ENCODE measurements at places on chromosomes 1 and 21.

DNA sequence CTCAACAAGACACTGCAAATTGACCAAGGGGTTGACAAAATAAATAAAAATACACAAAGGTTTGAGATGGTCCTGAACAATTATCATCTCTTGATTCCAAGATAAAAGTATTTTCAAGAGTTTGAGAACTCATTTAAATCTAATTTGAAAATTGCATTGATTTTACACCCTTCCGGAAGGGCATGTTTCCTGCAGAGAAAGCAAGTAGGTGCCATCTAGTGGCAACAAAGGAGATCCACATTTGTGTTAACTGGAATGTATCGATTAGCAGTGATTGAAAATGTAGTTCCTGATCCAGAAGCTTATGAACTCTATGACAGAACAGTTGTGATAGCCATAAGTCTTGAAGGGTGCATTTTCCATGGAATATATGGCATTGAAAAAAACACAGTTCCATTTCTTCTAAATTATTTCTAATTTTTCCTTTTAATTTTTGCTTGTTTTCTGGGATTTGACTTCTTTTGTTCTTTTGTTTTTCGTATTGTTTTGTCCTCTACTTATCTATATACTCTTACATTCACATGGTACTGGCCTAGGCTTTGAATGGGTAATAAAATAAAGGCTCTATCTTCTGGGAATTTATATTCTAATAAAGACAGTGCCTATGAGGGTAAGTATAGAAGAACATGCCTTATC lies 143.7 kb downstream of the DNM3 start:
- peak; percentile 54 for DNase-seq

DNA sequence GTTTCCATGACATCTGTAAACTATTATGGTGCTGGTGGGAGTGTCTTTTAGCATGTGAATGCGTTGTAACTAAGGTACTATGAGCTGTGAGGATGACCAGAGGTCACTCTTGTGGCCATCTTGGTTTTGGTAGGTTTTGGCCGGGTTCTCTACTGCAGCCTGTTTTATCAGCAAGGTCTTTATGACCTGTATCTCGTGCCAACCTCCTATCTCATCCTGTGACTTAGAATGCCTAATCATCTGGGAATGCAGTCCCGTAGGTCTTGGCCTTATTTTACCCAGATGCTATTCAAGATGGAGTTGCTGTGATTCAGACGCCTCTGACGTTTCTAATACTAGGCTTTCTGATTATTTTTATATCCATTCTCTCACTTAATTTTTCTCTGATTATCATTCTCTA lies 9.4 kb downstream of the NCAM2 start:
- no peak for DNase-seq

DNA sequence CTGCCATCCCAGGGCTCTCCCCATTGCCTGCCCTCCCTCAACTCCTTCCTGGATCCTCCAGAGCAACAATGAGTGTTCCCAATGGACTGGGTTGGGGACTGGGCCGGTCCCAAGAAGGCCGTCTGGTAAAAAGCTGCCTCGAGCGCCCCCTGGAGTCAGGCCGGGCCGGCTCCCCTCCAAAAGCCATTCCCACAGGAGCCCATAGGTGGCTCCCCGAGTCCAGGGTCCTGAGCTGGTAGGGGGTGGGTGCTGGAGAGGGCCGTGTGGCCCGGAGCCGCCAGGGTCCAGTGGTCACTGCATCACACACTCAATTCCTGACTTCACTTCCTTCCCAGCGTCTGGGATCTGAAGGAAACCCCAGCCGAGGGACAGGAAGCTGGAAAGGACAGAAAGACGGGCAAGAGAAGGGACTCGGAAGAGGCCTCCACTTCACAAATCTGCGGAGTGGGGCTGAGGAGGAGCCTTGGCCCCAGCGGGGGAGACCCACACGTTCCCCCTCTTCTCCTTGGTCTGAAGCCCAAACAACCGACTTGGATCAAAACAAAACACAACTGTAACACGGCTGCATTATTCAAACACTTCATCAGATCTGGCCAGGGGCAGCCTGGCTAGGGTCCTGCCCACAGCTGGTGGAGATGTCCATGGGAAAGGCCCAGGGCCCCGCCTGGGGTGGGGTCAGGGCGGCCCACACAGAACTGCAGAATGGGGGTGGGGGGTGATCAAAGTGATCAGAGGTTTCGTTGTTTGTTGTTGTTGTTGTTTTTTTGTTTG lies 10.9 kb upstream of the ALDH4A1 start:
- peak; percentile 88 for DNase-seq

DNA sequence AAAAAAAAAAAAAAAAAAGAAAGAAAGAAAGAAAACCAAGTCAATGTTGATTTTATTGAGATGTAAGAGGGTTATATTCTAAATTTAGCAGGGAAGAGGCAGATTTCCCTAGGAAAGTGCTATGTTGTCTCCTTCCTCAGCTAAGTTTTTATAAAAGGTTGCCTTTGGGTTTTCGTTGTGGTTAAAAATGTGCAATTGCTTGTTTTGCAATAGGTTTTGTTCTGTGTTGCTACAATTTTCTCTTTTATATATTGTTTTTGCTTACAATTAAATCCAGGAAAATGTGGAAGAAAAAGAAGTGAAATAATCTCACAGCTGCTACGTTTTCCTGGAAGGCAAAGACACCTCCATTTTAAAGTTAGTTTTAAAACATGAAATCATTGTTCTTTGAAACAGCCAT lies 136.7 kb upstream of the C1orf105 start:
- no peak for DNase-seq

DNA sequence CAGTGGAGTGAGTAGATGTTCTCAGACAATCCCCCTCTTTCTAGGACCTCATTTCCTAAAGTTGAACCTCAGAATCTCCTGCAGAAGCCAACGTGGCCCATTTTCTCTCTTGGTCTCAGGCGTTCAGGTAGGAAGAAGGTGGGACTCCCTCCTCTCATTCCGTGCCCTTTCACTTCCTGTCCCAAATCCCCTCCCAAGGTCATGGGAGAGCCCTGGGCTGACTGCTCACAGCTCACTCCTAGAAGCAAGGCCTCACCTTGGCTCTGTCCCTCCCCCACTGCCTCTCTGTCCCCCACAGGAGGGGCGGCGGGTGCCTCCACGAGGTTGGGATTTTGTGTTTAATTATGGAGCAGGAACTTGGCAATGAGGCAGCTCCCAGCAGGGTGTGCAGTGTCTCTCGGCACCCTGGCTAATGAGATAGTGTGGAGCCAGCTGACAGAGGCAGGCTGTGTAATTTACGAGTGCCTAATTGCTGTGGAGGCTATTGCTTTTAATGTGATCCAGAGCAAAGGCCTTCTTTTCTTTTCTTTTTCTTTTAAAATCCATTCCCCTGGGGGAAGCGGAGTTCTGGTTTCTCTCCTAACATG lies 9.1 kb upstream of the CDK18 start:
- DNase-seq: no peak

GRCh38 chr1:15152318-15153183 lies 996 bp upstream of the TMEM51 start:
- peak; percentile 73 for DNase-seq

- DNase-seq: no peak
Measured at GRCh38 chr1:53580009-53580400, 120.8 kb downstream of the DMRTB1 start.

GRCh38 chr1:26721669-26722355 lies 26.0 kb downstream of the ARID1A start:
- no peak for DNase-seq

DNA sequence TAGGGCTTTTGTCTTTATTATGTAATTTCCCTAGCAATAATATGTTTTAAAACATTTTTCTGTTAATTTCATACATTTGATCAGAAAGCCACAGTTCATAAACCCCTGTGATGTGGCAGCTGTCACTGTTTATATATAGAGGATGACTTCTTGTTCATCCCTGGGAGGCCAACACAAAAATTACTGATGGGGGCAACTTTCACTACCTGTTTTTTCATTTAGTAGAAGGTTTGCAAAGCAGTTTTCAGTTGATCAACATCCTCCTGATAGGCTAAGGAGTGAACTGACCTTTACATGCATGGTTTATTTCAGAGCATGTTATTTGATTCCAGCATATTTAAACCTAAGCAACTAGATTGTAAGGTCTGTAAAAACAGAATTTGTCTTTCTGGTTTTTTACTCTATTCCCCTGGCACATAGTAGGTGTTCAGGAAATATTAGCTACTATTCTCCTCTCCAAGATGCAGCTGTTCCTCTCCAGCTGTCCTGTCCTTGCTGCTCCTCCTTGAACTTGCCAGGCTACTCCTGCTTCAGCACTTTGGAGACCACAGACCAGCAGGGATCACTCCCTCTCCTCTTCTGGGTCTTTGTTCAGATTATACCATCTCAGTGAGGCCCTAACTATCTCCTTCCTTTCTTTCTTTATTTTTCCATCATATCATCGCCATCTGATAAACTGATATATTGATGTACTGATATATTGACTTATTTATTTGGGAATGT lies 54.7 kb downstream of the ROR1 start:
- DNase-seq: no peak

GRCh38 chr1:92240034-92240433 lies 22.3 kb downstream of the C1orf146 start:
- peak; percentile 10 for DNase-seq

DNA sequence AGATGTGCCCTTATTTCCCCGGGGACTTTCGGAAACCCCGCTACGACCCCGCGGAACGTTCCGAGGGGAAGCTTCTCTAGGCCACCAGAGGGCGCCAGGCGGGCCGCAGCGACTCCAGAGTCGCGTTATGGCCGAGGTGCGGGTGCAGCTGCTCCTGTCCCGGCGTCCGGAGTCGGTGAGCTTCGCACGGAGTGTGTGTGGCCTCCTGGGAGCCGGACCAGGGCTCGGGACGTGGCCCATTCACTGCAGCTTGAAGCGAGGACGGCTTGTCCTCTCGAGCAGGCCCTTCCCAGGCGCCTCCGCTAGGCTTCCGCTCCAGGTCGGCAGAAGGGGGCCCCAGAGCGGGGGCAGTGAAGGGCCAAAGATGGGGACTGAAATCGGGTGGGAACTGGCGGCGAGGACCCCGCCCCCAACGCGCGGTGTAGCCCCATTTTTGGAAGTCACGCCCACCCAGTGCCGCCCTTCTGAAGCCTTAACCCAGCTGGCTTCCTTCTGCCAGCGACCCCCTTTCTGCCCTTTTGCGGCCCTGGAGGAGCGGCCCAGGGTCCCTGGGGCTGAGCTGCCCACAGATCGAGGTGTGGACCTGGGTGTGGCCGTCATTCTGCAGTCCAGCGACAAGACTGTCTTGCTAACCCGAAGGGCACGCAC lies at the start of gene NUDT17:
TSS of gene NUDT17 (plus strand) at position 117 of the 648 bp plus-strand sequence. CDS start at position 128, 11 bp downstream.
- peak; percentile 71 for DNase-seq

DNA sequence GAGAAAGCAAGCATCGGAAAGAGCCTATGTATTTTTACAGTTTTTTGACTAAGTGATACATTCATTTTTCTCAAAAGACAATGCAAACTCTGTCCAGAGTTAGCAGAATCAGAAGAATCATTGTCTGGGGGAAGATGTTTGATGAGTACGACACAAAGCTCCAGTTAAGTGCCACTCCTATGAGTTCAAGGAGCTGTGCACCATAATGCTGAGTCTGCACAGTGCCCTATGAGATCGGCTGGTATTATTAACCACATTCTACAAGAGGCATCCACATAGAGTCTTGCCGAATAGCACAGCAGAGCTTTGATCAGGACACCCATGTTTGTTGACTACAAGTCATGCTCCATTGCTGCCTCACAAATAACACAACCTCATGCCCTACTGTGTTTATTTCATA lies 54.9 kb upstream of the RAP1GAP start:
- no peak for DNase-seq

DNA sequence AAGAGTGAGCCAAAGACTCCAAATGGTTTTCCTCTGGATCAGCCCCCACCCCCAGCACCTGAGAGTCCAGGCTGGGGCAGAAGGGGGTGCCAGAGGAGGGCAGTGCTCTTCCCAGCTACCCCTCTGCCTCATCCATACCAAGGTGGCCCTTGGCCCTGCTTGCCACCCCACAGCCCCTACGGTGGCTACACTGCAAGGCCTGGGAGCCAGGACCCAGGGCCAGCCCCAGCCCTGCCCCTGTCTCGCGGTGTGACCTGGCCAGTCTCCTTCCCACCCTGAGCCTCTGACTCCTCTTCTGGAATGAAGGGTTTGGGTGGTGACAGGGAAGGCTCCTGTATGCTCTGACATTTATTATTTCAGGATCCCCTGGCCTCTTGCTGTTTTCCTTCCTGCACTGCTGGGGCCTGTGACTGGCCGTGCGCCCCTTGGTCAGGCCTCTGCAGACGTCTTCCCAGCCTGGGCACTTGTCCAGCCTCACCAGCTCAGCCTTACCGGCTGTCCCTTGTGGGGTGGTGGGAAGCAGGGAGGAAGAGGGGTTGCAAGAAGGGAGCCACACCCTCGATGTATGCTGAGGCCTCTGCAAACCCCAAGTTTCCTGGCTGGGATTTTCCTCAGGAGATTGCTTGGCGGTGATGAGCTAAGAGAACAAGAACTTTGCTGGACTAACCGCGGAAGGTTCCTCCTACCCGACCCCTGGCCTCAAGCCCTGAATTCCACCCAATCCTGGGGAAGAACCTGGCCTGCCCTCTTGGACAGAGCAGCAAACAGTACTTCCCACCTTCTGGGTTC lies 13.5 kb downstream of the ASAP3 start:
- DNase-seq: no peak

- peak; percentile 67 for DNase-seq
Measured at GRCh38 chr1:223363856-223364684, at the start of gene SUSD4. Gene SUSD4 (minus strand): TSS chr1:223364176. CDS start chr1:223363425, 751 bp downstream.

DNA sequence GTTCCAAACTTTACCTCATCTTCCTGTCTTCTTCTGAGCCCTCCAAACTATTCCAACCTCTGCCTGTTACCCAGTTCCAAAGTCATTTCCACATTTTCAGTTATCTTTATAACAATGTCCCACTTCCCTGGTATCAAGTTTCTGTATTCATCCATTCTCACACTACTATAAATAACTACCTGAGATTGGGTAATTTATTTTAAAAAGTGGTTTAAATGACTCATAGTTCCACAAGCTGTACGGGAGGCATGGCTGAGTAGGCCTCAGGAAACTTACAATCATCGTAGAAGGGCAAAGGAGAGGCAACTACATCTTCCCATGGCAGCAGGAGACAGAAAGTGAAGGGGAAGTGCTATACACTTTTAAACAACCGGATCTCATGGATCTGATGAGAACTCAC lies 428.5 kb upstream of the RGS18 start:
- DNase-seq: no peak

GRCh38 chr1:218507355-218508002 lies 162.3 kb downstream of the TGFB2 start:
- DNase-seq: no peak

- DNase-seq: no peak
Measured at GRCh38 chr1:94422115-94422820, 4.1 kb downstream of the ABCD3 start.

DNA sequence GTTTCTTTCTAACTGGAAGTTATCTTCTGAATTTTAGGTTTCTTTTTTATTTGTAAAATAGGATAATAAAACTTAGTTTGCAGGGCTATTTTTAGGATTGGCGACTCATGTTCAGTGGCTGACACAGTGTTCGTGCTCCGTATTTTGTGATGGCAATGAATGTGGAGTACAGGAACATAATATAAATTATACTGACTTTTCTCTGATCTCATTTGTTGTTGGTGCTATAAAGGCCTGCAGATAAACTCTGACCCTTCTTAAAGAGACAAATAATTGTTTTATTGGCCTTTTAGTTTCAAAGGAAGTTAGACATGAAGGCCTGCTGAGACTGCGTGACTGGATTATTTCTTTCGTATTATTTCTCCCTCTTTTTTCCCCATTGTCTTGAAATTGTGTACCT lies 339.6 kb downstream of the PDE4B start:
- DNase-seq: no peak

All from midbrain (tissue), 1 donor.